ENCODE measurements at places on chromosomes 7 and 10.

GRCh38 chr7:39672176-39672575 is 48.8 kb downstream of the RALA start:
- DNase-seq = no peak

- no peak for DNase-seq
Observed at GRCh38 chr7:95865716-95866371, 93.5 kb downstream of the DYNC1I1 start.

- DNase-seq = no peak
Observed at GRCh38 chr7:101671371-101672356, 42.6 kb upstream of the MYL10 start.

GRCh38 chr10:110833941-110834628 is 37.6 kb upstream of the PDCD4 start:
- DNase-seq = peak; percentile 38

DNA sequence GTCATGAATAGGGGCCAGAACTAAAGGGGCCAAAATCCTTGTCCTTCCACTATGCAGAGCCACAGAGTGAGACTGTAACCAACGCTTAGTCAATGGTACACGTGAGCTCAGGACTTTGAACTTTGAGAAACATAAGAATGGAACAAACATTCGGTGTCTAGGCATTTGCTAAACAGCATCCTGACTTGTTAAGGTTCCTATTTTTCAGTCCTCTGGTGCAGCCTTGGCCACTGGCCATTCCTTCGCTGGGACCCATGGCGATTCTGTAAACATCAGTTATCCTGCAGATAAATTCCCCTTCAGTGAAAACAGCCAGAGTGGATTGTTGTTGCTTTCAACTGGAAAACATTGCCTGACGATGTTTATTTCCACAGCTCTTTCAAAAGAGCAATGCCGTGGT is 266.8 kb downstream of the SORCS1 start:
- DNase-seq = no peak

DNA sequence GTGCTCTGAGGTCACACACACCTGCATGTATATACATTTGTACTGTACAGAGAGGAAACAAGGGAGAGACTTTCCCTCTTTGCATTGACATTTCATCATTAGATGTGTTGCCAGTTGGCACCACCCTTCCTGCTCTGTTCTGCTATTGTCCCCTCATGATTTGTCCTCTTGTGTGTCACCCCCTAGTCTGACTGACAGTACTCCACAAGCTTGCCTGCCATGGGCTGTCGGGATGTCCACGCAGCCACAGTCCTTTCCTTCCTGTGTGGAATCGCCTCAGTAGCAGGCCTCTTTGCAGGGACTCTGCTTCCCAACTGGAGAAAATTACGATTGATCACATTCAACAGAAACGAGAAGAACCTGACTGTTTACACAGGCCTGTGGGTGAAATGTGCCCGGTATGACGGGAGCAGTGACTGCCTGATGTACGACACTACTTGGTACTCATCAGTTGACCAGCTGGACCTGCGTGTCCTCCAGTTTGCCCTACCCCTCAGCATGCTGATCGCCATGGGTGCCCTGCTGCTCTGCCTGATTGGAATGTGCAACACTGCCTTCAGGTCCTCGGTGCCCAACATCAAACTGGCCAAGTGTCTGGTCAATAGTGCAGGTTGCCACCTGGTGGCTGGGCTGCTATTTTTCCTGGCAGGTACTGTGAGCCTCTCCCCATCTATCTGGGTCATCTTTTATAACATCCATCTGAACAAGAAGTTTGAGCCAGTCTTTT is 9.4 kb downstream of the CLDN12 start:
- DNase-seq = no peak

GRCh38 chr10:24912215-24912614 is 40.2 kb downstream of the PRTFDC1 start:
- DNase-seq = no peak

GRCh38 chr7:84207025-84207424 is 12.4 kb upstream of the SEMA3A start:
- no peak for DNase-seq

GRCh38 chr10:103833731-103834365 is 21.5 kb downstream of the SH3PXD2A start:
- no peak for DNase-seq

GRCh38 chr7:17624379-17624778 is 315.9 kb downstream of the SNX13 start:
- no peak for DNase-seq

DNA sequence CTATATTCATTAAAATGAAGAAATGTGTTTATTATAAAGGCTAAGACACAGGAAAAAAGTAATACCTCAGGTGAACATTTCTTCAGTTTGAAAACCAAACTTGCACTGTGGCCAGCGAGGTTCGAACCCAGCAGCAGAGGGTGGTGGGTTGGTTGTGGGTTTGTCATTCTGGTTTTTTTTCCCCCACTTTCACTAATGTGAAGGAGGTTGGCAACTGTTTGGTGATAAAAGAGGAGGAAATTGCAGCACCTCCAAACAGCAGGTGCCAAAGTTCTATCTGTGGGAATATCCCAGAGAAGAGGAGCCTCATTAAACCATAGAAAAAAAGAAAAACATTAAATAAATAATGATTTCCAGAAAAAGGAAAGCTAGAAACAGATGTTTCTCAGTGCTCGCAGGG is 36.6 kb upstream of the YAE1 start:
- no peak for DNase-seq

DNA sequence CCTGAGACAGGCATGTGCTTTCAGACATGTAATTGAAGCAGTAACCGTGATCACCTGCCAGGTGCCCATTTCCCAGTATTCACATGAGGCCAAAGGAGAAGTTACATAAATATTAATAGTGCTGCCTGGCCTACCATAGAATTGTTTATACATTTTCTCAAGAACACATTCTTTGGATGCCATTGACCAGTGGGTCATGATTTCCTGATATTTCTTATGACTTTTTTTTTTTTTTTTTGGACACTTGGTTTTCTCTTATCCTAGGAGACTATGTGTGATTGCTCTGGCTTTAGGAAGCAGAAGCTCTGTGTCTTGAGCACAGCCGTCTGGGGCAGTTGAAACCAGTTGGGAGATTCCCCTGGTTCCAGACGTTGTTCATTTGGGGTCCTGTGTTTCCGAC is 143.9 kb upstream of the NPS start:
- DNase-seq = no peak

GRCh38 chr7:120989257-120990220 is 1.0 kb downstream of the CPED1 start:
- peak; percentile 60 for DNase-seq

DNA sequence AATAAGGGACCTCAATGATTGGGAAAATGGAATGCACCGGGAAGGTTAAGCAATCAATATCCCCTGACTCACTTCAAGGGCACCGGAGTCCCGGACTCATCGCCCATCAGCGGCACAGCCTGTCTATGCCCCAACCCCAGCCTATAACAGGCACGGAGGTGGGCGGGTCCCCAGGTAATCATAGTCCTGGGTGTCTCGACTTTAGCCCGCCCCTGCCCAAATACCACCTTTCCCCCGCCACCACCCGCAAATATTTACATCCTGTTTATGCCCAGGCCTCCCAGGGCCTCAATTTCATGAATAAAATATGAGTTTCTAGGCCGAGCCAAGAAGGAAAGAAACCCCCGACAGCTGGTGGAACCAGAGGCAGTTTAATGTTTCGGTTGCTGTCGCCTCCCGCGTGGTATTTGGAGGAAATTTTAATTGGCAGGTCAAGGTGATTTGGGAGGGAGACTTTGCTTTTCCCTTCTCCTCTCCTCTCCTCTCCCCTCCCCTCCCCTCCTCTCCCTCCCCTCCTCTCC is 15.6 kb upstream of the RFC2 start:
- peak; percentile 80 for DNase-seq

DNA sequence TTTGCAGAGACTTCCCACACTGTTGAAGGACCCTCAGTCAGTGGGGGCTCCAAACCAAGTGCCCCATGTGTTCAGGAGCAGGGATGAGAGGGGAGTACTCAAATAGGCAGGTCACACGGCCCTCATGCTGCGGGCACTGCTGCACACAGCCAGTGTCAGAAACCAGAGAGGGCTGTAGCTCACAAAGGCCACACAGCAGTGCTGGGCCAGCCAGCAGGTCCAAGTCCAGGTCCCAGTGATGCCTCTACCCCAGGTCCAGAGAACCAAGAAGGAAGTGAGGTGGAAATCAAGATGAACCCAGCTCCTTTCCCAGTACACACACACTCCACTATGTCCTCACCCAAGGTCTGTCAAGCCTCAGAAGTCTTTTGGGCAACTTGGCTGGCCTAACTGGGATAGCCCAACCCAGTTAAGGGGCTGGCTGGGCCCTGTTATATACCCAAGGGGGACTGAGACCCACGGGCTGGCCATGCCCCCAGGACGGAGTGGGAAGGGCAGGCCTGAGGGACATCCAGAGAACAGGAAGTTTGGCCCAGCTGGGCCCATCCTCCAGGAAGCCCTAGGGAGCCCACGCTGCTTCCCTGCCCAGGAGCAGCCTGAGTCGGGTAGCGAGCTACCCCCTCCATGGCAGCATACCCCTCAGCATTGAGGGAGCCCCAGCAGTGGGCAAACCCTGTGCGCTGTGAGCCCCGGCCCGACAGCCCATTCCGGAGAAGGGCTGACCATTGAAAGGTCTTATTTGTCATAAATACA is 24.3 kb downstream of the GRID1 start:
- DNase-seq = peak; percentile 37

GRCh38 chr7:108455998-108456677 is at the start of gene NRCAM:
TSS of gene NRCAM (minus strand) at chr7:108456436. CDS start at chr7:108240064, 216,372 bp downstream.
- peak; percentile 70 for DNase-seq

DNA sequence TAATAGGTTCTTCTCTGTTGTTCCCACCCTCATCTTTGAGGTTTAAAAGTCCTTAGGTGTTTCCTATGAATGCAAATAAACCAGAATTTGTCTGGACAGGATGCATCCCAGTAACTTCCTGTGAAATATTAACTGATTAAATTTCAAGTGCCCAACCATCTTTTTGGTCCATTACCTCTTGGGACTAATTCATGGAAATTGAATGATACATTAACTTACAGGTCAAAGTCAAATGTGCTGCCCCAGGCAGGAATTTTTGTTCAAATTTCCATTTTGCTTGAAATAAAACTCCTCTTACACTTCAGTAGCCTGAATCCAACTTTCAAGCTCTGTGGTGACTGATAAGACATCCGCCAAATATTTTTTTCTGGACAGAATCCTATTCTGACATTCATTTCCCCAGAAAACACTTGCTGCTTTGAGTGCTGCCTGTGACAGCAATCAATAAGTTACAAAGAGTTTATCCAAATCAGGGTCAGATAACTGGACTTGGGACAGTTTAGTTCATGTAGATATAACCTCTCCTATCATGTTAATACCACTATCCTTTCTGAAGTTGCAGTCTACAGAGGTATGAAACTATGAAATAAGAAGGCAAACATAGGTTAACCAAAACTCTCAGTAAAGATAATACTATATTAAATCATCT is 383.5 kb downstream of the POM121L12 start:
- DNase-seq = no peak

GRCh38 chr7:154684666-154685563 is 318.0 kb downstream of the PAXIP1 start:
- DNase-seq = no peak

DNA sequence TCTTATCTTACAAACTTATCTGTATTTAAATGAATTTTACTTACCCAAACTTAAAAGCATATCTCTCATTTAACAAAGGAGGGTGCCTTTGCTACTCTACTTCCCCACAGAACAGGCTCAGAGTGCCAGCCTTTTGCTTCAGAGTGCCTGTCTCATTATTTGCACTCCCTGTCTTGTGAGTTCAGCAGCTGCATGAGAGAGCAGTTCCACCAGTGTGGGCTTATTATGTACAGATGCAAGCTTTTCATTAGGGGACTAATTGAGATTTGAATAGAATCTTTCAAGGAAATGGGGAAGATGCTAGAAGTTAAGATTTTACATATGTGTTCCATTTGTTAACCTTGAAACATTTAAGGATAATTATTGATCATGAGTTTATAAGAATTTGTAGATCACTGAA is 310.2 kb upstream of the LRRN3 start:
- DNase-seq = no peak

GRCh38 chr7:92784935-92785334 is 51.4 kb downstream of the CDK6 start:
- no peak for DNase-seq

- DNase-seq = no peak
Observed at GRCh38 chr10:80452640-80453039, 1.5 kb upstream of the TSPAN14 start.

DNA sequence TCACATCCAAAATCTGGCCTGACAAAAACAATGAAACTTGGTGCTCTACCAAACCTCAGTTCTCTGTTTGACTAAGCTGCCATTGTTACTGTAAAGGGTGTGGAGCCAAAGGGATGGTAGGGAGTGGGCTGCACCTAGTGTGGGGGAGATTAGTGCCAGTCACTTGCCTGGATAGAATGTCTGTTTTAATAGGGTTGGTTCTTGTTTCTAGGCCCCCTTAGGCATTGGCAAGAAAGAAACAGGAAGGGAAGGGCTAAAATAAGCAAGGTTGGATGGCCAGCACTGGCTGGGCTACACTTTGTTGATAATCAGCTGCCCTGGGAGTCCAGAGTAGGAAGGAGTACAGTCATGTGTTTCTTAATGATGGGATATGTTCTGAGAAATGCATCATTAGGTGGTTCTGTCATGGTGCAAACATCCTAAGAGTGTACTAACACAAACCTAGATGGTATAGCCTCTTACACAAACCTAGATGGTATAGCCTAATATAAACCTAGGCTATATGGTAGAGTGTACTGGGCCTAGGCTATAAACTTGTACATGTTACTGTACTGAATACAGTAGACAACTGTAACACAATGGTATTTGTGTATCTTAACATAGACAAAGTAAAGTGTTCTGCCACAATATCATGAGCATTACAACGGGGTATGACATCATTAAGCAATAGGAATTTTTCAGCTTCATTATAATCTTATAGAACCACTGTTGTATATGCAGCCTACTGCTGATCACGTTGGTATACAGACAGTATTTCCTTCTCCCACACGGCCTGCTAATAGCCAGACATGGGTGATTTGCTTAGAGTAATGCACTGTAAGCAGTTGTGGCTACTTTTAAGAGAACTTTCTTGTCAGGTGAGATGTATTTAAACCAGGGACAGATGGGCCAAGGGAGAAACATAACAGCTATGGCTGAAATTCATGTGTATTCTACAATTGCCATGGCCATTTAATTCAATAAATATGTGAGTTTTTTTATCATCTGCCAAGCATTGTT is 15.4 kb downstream of the BBIP1 start:
- no peak for DNase-seq

GRCh38 chr10:3424111-3424851 is 251.7 kb upstream of the PITRM1 start:
- DNase-seq = no peak

GRCh38 chr10:88249450-88249849 is 333.7 kb downstream of the RNLS start:
- DNase-seq = no peak

GRCh38 chr7:44793919-44794318 is 2.6 kb upstream of the PPIA start:
- DNase-seq = no peak

GRCh38 chr7:55423891-55424290 is 58.8 kb downstream of the LANCL2 start:
- no peak for DNase-seq

All from right forelimb (tissue), 1 donor.